ENCODE measurements at places on chromosomes 11 and 22.

GRCh38 chr11:17141156-17141555 is 63.7 kb upstream of the RPS13 start:
- no peak for DNase-seq

- DNase-seq: no peak
Observed at GRCh38 chr22:48709453-48709852, 1118.2 kb downstream of the BRD1 start.

GRCh38 chr22:46972901-46973831 is 210.7 kb downstream of the TBC1D22A start:
- no peak for DNase-seq

- peak; percentile 6 for DNase-seq
Observed at GRCh38 chr11:92979176-92979575, 9.7 kb downstream of the MTNR1B start.

DNA sequence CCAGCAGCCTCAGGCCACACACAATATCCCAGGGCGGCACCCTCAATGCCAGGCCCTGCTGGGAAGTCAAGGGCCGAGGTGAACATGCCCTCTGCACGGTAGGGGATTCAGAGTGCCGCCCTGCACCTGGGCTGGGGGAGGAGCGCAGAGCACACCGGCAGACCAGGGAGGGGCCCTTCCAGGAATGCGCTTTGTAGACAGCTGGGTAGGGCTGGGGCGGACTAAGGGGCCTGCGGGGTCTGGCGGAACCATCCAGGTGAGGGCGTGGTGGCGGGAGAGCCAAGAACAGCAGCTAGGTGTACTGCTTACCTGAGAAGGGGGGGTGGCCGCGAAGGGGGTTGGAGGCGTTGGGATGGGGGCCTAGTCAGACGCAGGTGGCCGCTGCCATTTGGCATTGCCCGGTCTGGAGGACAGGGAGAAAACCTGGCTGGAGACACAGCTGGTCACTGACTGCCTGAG is 26.0 kb downstream of the DUSP8 start:
- no peak for DNase-seq

- DNase-seq: peak; percentile 77
Observed at GRCh38 chr22:22207845-22208564, 36.6 kb upstream of the VPREB1 start.

DNA sequence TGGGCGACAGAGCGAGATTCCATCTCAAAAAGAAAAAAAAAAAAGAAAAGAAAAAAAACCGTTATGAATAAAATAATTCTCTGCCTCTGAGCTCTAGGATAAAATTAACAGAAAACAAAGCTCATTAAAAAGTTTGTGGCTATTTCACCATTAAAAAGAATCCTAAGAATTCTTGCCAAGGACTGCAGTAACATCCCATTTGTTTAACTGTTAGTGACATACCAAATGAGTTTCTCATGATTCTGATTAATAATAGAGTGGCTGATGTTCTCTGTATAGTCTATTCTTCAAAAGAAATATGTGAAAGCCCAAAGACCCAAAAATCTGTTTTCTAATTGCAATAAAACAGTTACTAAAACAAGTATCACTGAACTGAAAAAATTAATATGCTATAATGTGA is 19.7 kb downstream of the CLNS1A start:
- DNase-seq: no peak

GRCh38 chr11:77073328-77074001 is 6.7 kb downstream of the CAPN5 start:
- DNase-seq: peak; percentile 94

- no peak for DNase-seq
Observed at GRCh38 chr11:47442514-47442913, 6.4 kb downstream of the RAPSN start.

- DNase-seq: peak; percentile 6
Observed at GRCh38 chr11:11243590-11244469, 109.2 kb downstream of the CSNK2A3 start.

DNA sequence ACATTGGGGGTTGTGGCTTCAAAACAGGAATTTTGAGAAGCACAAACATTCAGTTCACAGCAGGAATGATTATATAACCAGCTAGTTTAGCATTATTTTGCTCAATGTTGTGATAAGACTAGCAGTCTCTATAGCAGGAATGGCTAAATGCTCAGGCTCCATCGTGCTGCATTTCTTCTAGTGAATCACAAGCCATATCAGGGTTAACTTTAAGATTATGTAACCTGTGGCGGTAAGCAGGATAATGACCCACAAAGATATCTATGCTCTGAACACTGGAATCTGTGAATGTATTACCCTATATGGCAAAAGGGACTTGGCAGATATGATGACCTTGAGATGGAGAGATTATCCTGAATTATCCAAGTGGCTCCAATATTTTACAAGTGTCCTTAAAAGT is 14.8 kb downstream of the FSHB start:
- DNase-seq: peak; percentile 13

- DNase-seq: no peak
Observed at GRCh38 chr11:116500026-116500946, 272.5 kb downstream of the BUD13 start.

GRCh38 chr11:103530257-103530656 is 421.0 kb downstream of the DYNC2H1 start:
- DNase-seq: peak; percentile 51

DNA sequence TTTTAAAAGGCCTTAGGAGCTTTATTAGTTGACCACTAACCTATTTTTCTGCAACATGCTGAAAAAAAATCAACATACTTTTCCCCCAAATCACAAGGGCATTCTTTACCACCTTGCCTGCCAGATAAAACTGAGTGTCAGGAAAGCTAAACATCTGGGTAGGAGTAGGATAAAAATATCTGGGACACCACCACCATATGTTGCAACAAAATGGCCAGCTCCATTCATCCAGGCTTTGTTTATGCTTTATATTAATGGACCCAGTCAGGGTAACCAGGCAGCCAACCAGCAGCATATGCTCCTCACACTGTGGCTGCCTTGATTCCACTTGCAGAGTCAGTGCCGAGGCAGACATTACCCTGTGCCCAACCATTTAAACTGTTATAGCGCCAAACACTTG is 1024.5 kb downstream of the LRRC4C start:
- no peak for DNase-seq

DNA sequence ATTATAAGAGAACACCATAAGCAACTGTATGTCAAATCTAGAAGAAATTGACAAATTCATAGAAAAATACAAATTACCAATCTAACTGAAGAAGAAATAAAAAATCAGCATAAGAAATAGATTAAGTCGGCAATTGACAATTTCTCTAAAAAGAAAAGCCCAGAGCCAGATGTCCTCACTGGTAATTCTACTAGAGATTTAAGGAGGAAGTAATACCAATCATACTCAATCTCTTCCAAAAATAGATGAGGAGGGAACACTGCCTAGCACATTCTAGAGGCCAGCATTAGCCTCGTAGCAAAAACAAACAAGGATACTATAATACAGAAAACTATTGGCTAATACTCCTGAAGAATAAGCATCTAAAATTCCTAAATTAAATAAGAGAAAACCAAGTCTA is 40.4 kb upstream of the IGLL5 start:
- no peak for DNase-seq

- no peak for DNase-seq
Observed at GRCh38 chr22:48713272-48714205, 1114.1 kb downstream of the BRD1 start.

- DNase-seq: peak; percentile 17
Observed at GRCh38 chr11:11157185-11157584, 195.9 kb downstream of the CSNK2A3 start.

DNA sequence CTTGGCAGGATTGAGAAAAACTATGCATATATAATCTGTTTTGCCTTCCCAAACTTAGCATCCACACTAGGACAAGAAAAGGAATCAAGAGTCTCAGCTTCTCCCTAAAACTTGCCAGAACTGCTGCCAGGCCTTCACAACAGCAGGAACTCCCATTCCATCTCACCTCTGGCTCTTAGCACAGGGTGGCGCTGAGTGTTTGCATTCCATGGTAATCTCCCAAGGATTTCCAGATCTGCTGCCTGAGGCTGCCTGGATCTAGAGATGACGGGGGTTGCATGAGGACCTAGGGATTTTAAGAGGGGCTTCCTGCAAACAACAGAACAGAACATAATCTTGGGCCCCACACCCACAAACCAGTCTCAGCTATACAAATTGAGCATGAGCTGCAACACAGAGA is 87.1 kb upstream of the OPCML start:
- no peak for DNase-seq

- DNase-seq: no peak
Observed at GRCh38 chr11:86698639-86699038, 26.2 kb upstream of the ME3 start.

DNA sequence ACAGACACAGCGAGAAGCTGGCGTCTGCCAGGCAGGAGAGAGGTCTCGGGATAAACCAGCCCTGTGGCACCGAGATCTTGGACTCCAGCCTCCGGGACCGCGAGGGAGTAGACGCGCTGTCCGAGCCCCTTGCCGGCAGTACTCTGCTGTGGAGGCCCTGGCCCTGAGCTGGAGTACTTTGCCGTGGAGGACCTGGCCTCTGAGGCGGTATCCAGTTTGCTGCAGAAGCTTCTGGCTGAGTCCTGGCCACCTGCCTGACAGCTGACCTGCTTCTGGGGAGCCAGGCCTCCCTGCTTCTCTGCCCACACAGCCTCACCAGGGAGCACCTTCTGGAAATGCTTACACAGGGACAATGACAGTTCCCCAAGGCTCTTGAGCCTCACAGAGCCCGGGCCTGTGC is 31.6 kb upstream of the CARS1 start:
- DNase-seq: no peak

- DNase-seq: no peak
Observed at GRCh38 chr11:17591293-17591692, 44.2 kb downstream of the OTOG start.

DNA sequence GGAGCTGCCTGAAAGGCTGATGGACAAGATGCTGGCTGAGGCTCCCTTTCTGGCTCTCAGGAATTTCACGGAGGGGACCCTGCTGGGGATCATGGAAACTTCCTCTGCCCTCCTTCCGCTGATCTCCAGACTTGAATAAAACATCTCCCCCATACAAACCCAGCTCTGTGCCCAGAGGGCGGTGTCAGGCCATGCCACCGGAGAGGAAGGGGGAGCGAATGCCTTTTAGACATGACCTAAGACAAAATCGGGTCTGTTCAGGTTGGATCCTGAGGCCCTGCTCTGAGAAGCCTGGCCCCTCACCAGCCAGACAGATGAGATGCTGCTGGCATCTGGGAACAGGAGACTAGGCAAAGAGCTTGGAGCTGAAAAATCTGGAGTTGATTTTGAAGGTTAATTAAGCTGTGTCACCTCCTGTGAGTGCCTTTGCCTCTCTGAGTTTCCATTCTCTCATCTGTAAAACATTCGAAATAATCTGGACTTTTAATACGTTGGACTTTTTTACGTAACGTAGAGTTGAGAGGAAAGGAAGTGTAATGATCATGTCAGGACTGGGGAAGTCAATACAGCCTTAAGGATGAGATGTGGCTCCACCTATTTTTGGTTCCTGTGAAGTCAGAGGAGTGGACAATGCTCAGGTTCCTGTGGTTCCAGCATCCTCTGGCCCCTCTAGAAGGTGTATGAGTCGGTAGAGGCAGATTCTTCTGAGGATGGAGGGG is 163.6 kb downstream of the ST3GAL4 start:
- DNase-seq: no peak

GRCh38 chr11:131099746-131100145 is 183.5 kb upstream of the SNX19 start:
- DNase-seq: no peak

- no peak for DNase-seq
Observed at GRCh38 chr11:118666371-118666770, 13.1 kb downstream of the TREH start.

GRCh38 chr11:115874843-115875242 is 370.6 kb upstream of the CADM1 start:
- DNase-seq: no peak

GRCh38 chr11:72482211-72482812 is 48.0 kb upstream of the CLPB start:
- peak; percentile 88 for DNase-seq

- DNase-seq: no peak
Observed at GRCh38 chr11:16217631-16218030, 138.7 kb downstream of the SOX6 start.

DNA sequence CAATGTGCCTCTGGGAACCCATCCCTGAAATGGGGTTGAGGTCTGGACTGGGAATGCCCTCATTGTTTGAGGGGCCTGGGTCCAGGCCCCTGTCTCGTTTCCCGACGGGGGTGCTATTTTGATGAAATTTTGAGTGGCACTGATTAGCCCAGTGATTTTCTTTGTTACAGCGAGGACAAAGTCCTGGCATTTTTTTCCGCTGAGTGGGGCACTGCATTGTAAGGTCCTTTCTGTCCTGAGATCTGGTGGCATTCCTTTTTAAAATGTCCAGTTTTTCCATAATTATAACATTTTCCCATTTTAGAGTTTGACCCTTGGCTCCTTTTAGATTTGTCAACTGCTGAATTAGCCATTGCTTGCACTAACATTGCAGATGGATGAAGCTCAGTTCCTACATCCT is 69.7 kb upstream of the INCENP start:
- DNase-seq: no peak

DNA sequence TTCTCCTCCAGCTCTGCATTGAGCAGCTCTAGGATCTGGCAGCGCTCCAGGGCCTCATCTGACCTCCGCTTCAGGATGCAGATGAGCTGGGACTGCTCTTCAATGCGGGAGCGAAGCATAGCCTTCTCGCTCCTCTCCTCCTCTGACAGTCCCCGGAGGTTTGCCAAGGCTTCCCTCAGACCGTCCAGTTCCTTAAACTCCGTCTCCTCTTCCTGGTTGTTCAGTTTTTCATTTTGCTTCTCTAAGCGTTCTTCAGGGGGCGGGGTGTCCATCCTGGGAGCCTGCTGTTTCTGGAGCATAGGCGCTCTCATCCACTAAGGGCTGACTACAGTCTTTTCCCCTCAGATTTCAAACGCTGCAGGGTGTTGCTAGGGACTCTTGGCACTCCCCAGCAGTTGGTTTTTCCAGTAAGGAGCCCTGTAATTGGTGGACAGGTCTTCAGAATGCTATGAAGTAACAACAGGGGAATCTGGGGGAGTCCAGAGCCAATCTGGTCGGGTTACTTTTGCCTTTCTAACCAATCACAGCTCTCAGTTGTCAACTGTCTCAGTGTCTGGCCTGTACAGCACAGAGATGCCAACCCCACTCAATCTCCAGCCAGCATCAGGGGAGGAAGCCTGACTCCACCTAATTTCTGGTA is at the start of gene CCDC89:
CCDC89 (minus strand) TSS at position 376 of the 640 bp plus-strand sequence; CDS start at position 311, 65 bp downstream.
- peak; percentile 98 for DNase-seq

DNA sequence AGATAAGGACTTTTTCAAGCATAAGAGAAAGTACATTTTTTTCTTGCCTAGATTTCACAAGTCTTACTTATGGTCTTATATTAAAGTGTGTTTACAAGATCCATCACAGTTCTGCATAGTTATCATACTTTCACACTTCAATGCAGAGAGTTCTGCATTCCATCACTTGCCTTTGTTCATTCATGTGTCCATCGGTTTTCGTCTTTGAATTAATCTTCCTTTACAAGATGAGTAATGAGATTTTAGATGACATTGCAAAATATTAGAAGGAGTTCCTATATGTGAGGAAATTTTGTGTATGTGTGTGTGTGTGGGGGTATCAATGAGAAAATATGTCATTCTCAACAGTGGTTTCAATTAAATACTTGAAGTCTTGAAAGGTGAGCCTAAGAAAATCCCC is 98.1 kb upstream of the GUCY1A2 start:
- peak; percentile 11 for DNase-seq

- DNase-seq: peak; percentile 51
Observed at GRCh38 chr11:15159085-15159484, 44.4 kb downstream of the INSC start.

- DNase-seq: no peak
Observed at GRCh38 chr22:44525941-44526778, 28.1 kb upstream of the RTL6 start.
